ENCODE measurements at places on chromosomes 4 and X.

DNA sequence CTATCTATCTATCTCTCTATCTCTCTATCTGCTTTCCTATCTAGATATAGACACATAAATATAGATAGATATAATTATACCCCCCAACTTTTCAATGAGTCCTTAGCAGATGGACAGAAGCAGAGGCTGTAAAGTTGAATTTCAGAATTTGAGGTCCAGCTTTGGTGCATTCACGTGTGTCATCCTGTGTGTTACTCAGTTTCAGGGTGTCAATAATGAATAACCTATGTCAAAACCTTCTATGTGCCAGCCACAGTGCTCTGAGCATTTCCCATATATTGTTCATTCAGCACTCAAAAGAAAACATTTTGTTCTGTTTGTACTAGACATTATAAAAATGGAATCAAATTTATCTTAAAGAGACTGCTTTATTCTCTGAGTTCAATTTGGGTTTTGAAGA lies 310.0 kb downstream of the ARHGAP24 start:
- no peak for DNase-seq

DNA sequence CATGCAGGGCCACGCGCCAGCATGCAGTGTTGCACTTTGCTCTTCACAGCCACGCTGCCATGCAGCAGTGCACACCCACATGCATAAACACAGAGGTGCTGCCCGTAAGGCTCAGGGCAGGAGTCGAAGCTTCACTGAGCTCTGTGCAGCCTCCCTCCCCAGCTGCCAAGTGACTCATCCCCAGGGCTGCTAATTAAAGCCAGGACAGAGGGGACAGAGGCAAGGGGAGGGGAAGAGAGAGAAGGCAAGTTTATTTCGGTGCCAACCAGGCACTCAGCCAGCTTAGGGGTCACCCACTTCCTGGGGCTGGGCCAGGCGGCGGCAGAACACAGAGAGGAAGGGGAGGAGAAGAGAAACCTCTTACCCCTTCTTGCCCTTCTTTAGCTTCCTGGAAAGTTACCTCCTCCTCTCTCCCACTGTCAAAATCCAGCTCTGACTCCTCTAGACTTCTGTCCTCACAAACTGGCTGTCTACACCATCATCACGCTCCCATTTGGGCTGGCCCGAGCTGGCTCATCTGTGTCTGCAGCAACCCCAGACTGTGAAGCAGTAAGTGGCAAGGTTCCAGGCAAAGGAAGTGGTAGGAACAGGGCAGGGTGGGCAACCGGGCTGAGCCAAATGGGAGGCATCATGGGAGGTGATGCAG lies 6.2 kb upstream of the IQSEC2 start:
- DNase-seq = no peak

GRCh38 chrX:97070346-97070745 lies 186.6 kb downstream of the RPA4 start:
- DNase-seq = no peak

GRCh38 chr4:5510504-5510903 lies 197.9 kb downstream of the EVC2 start:
- no peak for DNase-seq

- no peak for DNase-seq
Measured at GRCh38 chr4:73945674-73946449, 36.0 kb downstream of the PF4 start.

DNA sequence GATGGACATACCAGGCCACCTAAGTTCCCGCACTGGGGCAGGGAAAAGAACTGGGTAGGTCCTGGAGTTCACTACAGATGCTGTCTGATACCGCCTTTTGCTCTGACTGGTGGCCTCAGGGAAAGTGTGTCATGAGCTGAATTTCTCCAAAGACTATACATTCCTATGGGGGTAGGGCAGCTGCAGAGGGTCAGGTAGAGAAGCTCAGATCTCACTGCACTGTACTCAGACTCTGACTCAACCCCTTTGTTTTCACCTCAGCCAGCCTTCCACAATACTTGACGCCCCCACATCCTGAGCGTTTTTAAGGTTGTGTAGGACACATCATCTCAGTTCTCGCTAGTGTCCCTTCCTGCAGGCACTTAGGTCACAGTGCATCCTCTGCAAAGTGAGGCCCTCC lies 7.8 kb downstream of the GATB start:
- DNase-seq = no peak

DNA sequence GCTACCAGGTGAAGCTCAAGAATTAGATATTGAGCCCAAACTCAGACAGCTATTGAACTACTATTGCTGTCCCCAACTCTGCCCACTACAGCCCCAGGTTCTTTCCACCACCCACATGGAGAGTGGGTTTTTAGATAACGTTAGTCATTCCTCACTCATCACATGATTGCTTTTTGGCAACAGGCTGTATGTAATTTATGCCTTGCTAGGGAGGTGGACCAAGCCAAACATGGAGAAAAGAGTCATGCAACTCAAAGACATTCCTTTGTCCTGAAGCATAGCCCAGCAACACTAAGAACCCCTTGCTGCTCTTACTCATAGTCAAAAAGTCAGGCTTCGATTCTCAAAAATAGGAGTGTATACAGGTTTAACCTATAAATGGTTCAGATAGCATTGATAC lies 275.9 kb upstream of the VCX3A start:
- peak; percentile 8 for DNase-seq

- no peak for DNase-seq
Measured at GRCh38 chr4:159051245-159052071, 51.4 kb upstream of the RAPGEF2 start.

GRCh38 chr4:113113151-113113550 lies 63.7 kb downstream of the ANK2 start:
- DNase-seq = no peak

All from fibroblast of skin of left biceps (primary cell).